Left renal cortex interstitium (tissue), 4 donors: ENCODE measurements at places on chromosomes 16 and 17. TPM values are rescaled to one million over a fixed set of nuclear protein-coding genes. Genes with fewer than 3 reads are reported as not detected.

Gene CRISPLD2
- polyA plus RNA-seq: 8.3 TPM

Gene FAM20A
- 14.1 TPM for polyA plus RNA-seq

Gene TOP3A
- polyA plus RNA-seq: 38.1 TPM

Gene C17orf113
- polyA plus RNA-seq: 4.5 TPM

Gene SIAH1
- 47.6 TPM for polyA plus RNA-seq

Gene ZG16
- 0.07 TPM for polyA plus RNA-seq

Gene TBX21
- 0.10 TPM for polyA plus RNA-seq

Gene ITGAX
- polyA plus RNA-seq: 0.38 TPM

Gene CCL5
- 1.3 TPM for polyA plus RNA-seq

Gene OR3A3
- 0.07 TPM for polyA plus RNA-seq

Gene KIF2B
- polyA plus RNA-seq: not detected

Gene RAB26
- 2.9 TPM for polyA plus RNA-seq

Gene CSH2
- polyA plus RNA-seq: not detected

Gene OR1F1
- polyA plus RNA-seq: not detected

Gene SLC2A4
- 2.6 TPM for polyA plus RNA-seq

Gene OTOA
- polyA plus RNA-seq: 0.16 TPM

Gene DNAH2
- polyA plus RNA-seq: 0.32 TPM

Gene VASN
- polyA plus RNA-seq: 76.0 TPM

Gene CRHR1
- 0.21 TPM for polyA plus RNA-seq

Gene PRSS27
- 0.92 TPM for polyA plus RNA-seq

Gene ZFHX3
- polyA plus RNA-seq: 25.3 TPM

Gene HOXB4
- 8.0 TPM for polyA plus RNA-seq

Gene KRTAP3-2
- polyA plus RNA-seq: not detected

Gene YPEL2
- polyA plus RNA-seq: 28.6 TPM

Gene SARM1
- polyA plus RNA-seq: 16.6 TPM

Gene NAA60
- polyA plus RNA-seq: 66.5 TPM

Gene HAGHL
- polyA plus RNA-seq: 7.7 TPM

Gene SCPEP1
- 86.7 TPM for polyA plus RNA-seq

Gene CASKIN2
- polyA plus RNA-seq: 28.5 TPM

Gene ALOXE3
- polyA plus RNA-seq: 0.05 TPM

Gene IRF8
- polyA plus RNA-seq: 5.5 TPM

Gene KRTAP17-1
- not detected for polyA plus RNA-seq

Gene TAF1C
- polyA plus RNA-seq: 53.7 TPM

Gene MT1M
- polyA plus RNA-seq: not detected

Gene CFAP97D1
- 0.08 TPM for polyA plus RNA-seq

Gene PPM1E
- 4.2 TPM for polyA plus RNA-seq

Gene CLEC3A
- polyA plus RNA-seq: 0.52 TPM

Gene RBFOX1
- 4.6 TPM for polyA plus RNA-seq

Gene HOXB7
- 52.4 TPM for polyA plus RNA-seq

Gene SNN
- 39.4 TPM for polyA plus RNA-seq

Gene ARL5C
- 0.22 TPM for polyA plus RNA-seq

Gene PAFAH1B1
- polyA plus RNA-seq: 95.8 TPM

Gene KCNJ18
- not detected for polyA plus RNA-seq

Gene CAVIN1
- 85.6 TPM for polyA plus RNA-seq

Gene VMO1
- polyA plus RNA-seq: 0.64 TPM

Gene CCL16
- polyA plus RNA-seq: 0.14 TPM

Gene SLC5A2
- 47.7 TPM for polyA plus RNA-seq

Gene CLEC19A
- not detected for polyA plus RNA-seq

Gene KRT9
- polyA plus RNA-seq: not detected
